Gastrocnemius medialis (tissue), 4 donors: ENCODE measurements at places on chromosomes 4 and X.
A peak's percentile ranks its signal among the peaks of the same experiment; 100 is the strongest.

DNA sequence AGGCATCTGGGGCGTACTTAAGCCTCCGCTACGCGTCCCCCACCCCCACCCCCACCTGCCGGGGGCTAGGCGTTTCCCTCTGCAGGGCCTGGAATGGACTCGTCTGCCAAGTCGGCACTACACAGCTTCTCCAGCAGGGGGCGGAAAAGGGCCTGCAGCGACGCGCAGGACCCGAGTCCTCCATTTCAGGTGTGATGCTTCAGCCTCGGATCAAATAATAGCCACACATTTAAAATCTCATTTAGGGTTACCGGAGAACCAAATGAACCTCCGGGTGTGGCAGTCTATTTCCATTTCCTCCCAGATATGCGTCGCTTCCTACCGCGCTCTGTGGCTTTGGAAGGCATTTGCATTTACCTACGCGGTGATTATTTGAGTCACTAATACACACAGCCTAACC is 2.9 kb downstream of the PAK3 start:
- no peaks in the 10 kb centered on the region for H3K27me3 ChIP-seq
- no peak overlapping the region for H3K27ac ChIP-seq
- no peak overlapping the region for H3K4me3 ChIP-seq
- no peaks in the 10 kb centered on the region for H3K36me3 ChIP-seq
- H3K4me1 ChIP-seq: no peaks in the 10 kb centered on the region

GRCh38 chr4:89661173-89661899 is 175.6 kb downstream of the SNCA start:
- DNase-seq: no peak
- H3K27ac ChIP-seq: no peak overlapping the region
- no peaks in the 10 kb centered on the region for H3K27me3 ChIP-seq

GRCh38 chr4:141543706-141544105 is 92.7 kb upstream of the IL15 start:
- H3K27me3 ChIP-seq: no peaks in the 10 kb centered on the region
- no peak overlapping the region for H3K4me3 ChIP-seq
- no peaks in the 10 kb centered on the region for H3K4me1 ChIP-seq
- no peak overlapping the region for H3K27ac ChIP-seq

GRCh38 chrX:131792356-131792749 is 230.7 kb upstream of the STK26 start:
- DNase-seq: no peak
- H3K4me1 ChIP-seq: no peaks in the 10 kb centered on the region
- peak overlapping the region; percentile 55 for H3K4me3 ChIP-seq
- no peaks in the 10 kb centered on the region for H3K27me3 ChIP-seq
- H3K36me3 ChIP-seq: no peaks in the 10 kb centered on the region

- no peak overlapping the region for H3K4me3 ChIP-seq
- H3K4me1 ChIP-seq: no peaks in the 10 kb centered on the region
- H3K27ac ChIP-seq: peak overlapping the region; percentile 43
- peak; percentile 2 for DNase-seq
- no peaks in the 10 kb centered on the region for H3K36me3 ChIP-seq
- H3K27me3 ChIP-seq: no peaks in the 10 kb centered on the region
These were observed 205.6 kb upstream of the S100G start for GRCh38 chrX:16444353-16444752.

DNA sequence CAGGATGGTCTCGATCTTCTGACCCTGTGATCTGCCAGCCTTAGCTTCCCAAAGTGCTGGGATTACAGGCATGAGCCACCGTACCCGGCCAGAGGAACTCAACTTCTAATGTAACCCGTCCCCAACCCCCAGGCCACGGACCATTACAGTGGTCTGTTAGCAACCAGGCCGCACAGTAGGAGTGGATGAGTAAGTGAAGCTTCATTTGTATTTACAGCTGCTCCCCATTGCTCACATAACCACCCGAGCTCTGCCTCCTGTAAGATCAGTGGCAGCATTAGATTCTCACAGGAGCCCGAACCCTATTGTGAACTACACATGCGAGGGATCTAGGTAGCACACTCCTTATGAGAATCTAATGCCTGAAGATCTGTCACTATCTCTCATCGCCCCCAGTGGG is 119.6 kb downstream of the SHROOM3 start:
- no peaks in the 10 kb centered on the region for H3K4me1 ChIP-seq
- no peaks in the 10 kb centered on the region for H3K36me3 ChIP-seq
- H3K27me3 ChIP-seq: no peaks in the 10 kb centered on the region
- H3K27ac ChIP-seq: no peak overlapping the region
- H3K4me3 ChIP-seq: no peak overlapping the region
- no peak for DNase-seq

- no peak for DNase-seq
- H3K4me1 ChIP-seq: no peaks in the 10 kb centered on the region
- no peak overlapping the region for H3K27ac ChIP-seq
- no peaks in the 10 kb centered on the region for H3K27me3 ChIP-seq
These were observed 227.8 kb downstream of the NAF1 start for GRCh38 chr4:162938738-162939485.

DNA sequence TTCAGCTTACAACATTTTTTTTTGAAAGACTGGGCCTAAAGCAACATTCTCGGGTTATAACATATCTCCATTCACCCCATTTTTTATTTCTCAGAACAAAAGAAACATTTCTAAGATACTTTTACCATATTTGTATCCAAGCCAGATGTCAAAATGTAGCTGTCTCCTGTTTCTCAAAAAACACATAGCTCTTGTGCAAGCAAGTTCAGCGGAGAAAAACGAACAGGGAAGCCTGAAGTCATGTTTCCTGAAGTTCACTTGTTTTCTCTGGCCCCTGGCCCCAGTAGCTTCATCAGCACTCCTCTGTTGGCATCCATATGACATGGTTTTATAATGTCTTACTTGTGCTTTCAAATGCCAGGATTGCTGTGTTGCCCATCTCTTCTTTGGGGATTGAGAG is 218.2 kb downstream of the BANK1 start:
- H3K27ac ChIP-seq: no peak overlapping the region
- DNase-seq: no peak
- no peak overlapping the region for H3K4me3 ChIP-seq

DNA sequence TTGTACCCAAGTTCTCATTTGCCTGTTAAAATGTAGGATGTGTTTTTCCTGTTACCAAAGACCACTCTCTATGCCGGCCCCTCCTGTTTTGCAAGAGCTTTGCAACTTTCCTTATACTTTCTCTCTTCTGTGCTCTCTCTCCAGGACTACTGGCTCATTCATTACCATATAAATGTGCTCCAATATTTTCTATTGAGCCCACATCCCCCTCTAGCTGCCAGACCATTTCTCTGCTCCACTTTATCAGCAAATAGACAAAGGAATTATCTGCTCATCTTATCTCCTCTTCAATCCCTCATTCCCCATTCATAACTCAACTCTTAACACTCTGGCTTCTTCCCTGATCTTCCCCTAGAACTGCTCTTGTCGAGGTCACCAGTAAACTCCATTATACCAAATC is 33.6 kb downstream of the RPGR start:
- no peaks in the 10 kb centered on the region for H3K27me3 ChIP-seq
- H3K27ac ChIP-seq: no peak overlapping the region

GRCh38 chr4:146648461-146648783 is 9.7 kb downstream of the POU4F2 start:
- H3K27ac ChIP-seq: no peak overlapping the region
- no peak for DNase-seq
- no peak overlapping the region for H3K4me3 ChIP-seq
- H3K27me3 ChIP-seq: peaks cover 68% of the 10 kb centered on the region
- H3K4me1 ChIP-seq: no peaks in the 10 kb centered on the region
- no peaks in the 10 kb centered on the region for H3K36me3 ChIP-seq

- no peaks in the 10 kb centered on the region for H3K27me3 ChIP-seq
- no peak for DNase-seq
- no peaks in the 10 kb centered on the region for H3K36me3 ChIP-seq
- no peaks in the 10 kb centered on the region for H3K4me1 ChIP-seq
- peak overlapping the region; percentile 47 for H3K27ac ChIP-seq
- peak overlapping the region; percentile 34 for H3K4me3 ChIP-seq
These were observed 893 bp upstream of the GAB3 start for GRCh38 chrX:154751669-154752271.

DNA sequence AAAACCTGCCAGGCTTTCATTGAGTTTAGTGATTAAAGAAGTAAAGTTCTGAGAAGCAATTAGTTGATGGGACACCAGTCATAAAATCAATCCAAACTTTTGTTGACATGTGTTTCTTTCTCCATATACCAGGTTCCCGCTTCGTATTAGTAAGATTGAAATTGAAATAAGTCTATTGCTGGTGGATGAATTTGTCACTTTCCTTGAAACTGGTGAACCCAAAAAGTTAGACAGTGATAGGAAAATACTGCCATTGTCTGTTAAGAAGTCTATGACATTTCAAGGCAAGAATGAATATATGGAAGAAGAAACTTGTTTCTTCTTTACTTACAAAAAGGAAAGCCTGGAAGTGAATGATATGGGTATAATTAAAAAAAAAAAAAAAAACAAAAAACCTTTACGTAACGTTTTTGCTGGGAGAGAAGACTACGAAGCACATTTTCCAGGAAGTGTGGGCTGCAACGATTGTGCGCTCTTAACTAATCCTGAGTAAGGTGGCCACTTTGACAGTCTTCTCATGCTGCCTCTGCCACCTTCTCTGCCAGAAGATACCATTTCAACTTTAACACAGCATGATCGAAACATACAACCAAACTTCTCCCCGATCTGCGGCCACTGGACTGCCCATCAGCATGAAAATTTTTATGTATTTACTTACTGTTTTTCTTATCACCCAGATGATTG is at the start of gene CD40LG:
CD40LG (plus strand) TSS at position 482 of the 684 bp plus-strand sequence; CDS start at position 573, 91 bp downstream.
- no peak for DNase-seq
- H3K27ac ChIP-seq: no peak within 1 kb of the TSS
- no peaks in the 10 kb centered on the region for H3K27me3 ChIP-seq
- H3K4me3 ChIP-seq: no peak within 1 kb of the TSS
- no peaks in the 10 kb centered on the region for H3K36me3 ChIP-seq

GRCh38 chr4:121684016-121684415 is 12.8 kb downstream of the ANXA5 start:
- no peak overlapping the region for H3K27ac ChIP-seq
- DNase-seq: no peak
- no peaks in the 10 kb centered on the region for H3K36me3 ChIP-seq
- no peaks in the 10 kb centered on the region for H3K27me3 ChIP-seq
- H3K4me1 ChIP-seq: no peaks in the 10 kb centered on the region

GRCh38 chr4:179124957-179125356 is 1682.7 kb upstream of the AGA start:
- no peak for DNase-seq
- no peaks in the 10 kb centered on the region for H3K4me1 ChIP-seq
- no peak overlapping the region for H3K4me3 ChIP-seq
- no peaks in the 10 kb centered on the region for H3K27me3 ChIP-seq
- no peak overlapping the region for H3K27ac ChIP-seq
- H3K36me3 ChIP-seq: no peaks in the 10 kb centered on the region

GRCh38 chr4:158770671-158771070 is 1.8 kb downstream of the FNIP2 start:
- H3K4me3 ChIP-seq: peak overlapping the region; percentile 78
- no peaks in the 10 kb centered on the region for H3K36me3 ChIP-seq
- DNase-seq: no peak
- H3K27ac ChIP-seq: peak overlapping the region; percentile 95
- no peaks in the 10 kb centered on the region for H3K27me3 ChIP-seq

GRCh38 chr4:183971929-183972490 is 66.9 kb downstream of the STOX2 start:
- H3K4me3 ChIP-seq: no peak overlapping the region
- DNase-seq: no peak
- H3K36me3 ChIP-seq: no peaks in the 10 kb centered on the region
- no peak overlapping the region for H3K27ac ChIP-seq
- no peaks in the 10 kb centered on the region for H3K27me3 ChIP-seq

DNA sequence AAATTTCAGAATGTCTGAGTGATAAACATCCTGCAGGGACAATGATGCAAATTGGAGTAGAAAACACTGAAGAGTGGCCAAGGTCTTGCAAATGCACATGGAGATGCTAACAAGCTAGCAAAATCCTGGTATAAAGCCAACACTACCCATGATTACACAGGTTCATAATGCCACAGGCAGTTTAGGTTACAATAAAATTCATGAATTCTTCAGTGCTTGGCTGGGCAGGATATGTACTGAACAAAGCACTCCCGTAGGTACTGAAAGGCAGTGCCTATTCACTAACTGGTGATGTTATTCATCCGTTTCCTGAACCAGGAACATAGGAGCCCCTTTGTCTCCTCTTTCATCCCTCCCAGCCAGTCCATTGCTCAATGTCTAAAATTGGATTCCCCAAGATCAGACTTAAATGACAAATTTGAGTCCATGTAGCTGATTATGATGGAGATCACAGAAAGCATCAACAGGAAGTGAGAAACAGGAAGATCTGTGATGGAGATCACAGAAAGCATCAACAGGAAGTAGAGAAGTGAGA is 244.5 kb downstream of the DMD start:
- DNase-seq: no peak
- H3K27ac ChIP-seq: no peak overlapping the region
- H3K36me3 ChIP-seq: no peaks in the 10 kb centered on the region

- peak; percentile 69 for DNase-seq
- no peaks in the 10 kb centered on the region for H3K36me3 ChIP-seq
- H3K4me1 ChIP-seq: peaks cover 68% of the 10 kb centered on the region
- H3K27me3 ChIP-seq: no peaks in the 10 kb centered on the region
These were observed 27.9 kb downstream of the TSC22D3 start for GRCh38 chrX:107747596-107748161.

DNA sequence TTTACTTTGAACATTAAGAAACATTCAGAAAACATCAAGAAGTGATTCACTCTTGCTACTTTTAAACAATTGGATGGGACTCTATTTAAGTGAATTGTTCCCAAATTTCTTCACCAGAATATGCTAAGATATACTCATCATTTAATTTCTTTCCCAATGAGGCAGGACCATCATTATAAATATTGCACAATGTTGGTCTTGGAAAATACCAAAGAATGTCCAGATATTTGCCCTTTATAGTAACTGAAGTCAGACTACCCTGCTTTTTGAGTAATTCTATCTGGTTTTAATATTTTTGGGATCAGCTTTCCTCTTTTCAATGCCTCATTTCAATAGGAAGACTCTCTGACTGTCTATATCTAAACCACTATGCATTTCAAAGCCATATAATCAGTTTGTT is 129.4 kb upstream of the TENM3 start:
- no peak overlapping the region for H3K27ac ChIP-seq
- no peaks in the 10 kb centered on the region for H3K27me3 ChIP-seq
- no peaks in the 10 kb centered on the region for H3K4me1 ChIP-seq

GRCh38 chr4:90996813-90997212 is 869.6 kb downstream of the CCSER1 start:
- H3K4me1 ChIP-seq: no peaks in the 10 kb centered on the region
- no peak overlapping the region for H3K4me3 ChIP-seq
- no peaks in the 10 kb centered on the region for H3K36me3 ChIP-seq
- no peak overlapping the region for H3K27ac ChIP-seq

DNA sequence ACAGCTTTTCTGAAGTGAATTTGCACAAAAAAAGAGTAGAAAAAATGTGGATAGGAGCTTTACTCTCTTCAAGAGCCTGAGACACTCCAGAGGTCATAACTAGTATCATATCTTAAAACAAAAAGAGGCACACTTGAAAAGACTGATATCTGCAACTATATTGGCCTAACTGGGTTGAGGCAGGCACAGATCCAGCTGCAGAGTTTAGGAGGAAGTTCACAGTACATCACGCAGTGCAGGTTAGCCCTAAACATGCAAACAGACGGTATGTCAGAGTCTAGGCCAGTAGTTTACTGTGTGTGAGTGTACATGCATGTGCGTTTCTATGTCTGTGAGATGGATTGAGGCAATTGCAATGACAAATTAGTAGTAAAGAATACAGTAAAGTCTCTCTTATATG is 24.2 kb upstream of the CT47A1 start:
- no peak overlapping the region for H3K27ac ChIP-seq
- H3K4me3 ChIP-seq: no peak overlapping the region
- H3K27me3 ChIP-seq: no peaks in the 10 kb centered on the region
- no peaks in the 10 kb centered on the region for H3K4me1 ChIP-seq
- no peaks in the 10 kb centered on the region for H3K36me3 ChIP-seq

GRCh38 chr4:143329985-143330384 is 6.7 kb upstream of the GAB1 start:
- no peak for DNase-seq
- H3K4me1 ChIP-seq: no peaks in the 10 kb centered on the region
- no peak overlapping the region for H3K4me3 ChIP-seq
- H3K27ac ChIP-seq: no peak overlapping the region
